ENCODE measurements at places on chromosomes 3 and 15.

DNA sequence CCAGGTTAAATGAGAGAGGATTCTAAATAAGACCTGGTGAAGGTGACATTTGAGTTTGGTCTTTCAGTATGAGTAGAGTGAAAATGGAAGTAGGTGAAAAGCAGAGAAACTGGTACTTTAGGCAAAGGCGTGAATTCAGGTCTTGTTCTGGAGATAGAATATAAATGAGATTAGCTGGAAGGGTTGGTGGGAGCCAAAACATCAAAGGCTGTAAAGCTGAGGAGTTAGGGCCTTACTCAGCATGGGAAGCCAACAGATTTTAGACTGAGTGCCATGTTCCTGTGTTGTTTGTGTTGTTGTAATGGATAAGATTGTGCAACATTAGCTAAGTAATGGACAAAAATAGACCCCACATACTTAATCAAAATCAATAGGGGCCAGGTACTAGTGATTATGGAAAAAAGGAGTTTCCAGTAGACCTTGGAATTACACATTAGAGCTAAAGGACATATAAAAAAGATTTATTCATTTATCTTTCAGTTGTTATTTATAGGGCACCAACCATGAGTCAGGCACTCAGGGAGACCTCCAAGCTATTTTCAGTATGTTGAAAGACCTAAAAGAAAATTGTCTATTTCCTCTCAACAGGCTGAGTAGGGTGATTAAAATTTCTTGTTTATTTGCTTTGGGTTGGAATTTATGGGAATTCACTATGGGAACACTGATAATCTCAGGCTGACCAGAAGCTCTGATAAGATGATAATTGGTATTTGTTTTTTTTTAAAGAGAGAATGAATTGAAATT lies 20.8 kb downstream of the ARL14 start:
- DNase-seq: no peak

- DNase-seq: no peak
These were observed 39.1 kb upstream of the LRTM1 start for GRCh38 chr3:54966979-54967378.

- no peak for DNase-seq
These were observed 34.6 kb downstream of the MUC20 start for GRCh38 chr3:195755391-195755790.

- peak; percentile 10 for DNase-seq
These were observed at the start of gene PLD1 for GRCh38 chr3:171809861-171810628. Gene PLD1, minus strand, starts transcription at chr3:171810483. Its CDS starts 72,432 bp downstream, at chr3:171738051.

DNA sequence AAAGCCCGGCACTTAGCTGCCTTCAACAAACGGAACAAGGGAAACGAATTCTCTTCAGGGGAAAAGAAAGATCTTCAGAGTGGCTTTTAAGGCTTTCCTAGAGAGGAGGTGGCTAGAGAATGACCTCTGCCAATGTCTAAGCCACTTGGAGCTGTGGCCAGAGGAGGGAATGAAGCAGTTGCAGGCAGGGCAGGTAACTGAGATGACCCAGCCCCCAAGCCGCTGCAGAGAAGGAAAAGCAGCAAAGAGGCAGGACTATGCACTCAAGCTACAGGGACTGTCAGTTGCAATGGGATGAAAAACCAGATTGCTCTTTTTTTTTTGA lies 113.5 kb downstream of the SEC22A start:
- DNase-seq: no peak

GRCh38 chr3:4741404-4742307 lies 237.6 kb upstream of the BHLHE40 start:
- no peak for DNase-seq

GRCh38 chr3:132623646-132624045 lies 26.6 kb downstream of the ACKR4 start:
- DNase-seq: no peak

DNA sequence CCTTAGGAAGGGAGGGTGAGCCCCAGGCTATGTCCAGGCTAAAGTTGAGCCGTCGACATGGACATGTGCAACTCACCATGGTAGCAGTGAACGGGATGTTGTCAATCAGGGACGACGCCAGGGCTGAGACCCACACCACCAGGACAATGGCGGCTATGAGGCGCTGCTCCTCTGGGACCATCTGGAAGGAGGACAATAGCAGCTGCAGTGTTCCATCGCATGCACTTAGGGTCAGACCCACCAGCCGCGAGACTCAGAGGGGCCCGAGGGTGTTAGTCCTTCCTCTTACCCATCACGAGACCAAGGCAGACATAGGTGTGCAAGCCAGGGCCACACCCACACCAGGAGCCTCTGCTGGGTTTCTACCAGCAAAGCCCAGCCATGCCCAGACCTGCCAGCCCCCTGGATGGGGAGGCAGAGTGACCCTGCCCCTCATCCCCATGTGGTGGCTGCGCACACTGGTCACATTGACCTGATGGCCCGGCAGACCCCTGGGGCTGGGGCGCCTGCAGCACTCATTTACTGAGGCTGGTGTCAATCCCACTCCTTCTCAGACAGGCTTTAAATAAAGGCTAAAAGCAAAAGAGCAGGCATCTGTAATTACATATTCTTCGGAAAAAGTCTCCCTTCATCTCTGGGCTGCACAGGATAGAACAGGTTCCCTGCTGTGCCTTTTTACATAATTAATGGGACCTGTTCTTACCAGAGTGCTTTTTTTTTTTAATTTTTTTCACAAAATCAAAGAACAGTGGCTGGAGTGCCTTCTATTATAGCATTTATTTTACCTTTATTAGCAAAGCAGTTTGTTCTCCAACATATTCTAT lies 227.8 kb downstream of the OCA2 start:
- no peak for DNase-seq

DNA sequence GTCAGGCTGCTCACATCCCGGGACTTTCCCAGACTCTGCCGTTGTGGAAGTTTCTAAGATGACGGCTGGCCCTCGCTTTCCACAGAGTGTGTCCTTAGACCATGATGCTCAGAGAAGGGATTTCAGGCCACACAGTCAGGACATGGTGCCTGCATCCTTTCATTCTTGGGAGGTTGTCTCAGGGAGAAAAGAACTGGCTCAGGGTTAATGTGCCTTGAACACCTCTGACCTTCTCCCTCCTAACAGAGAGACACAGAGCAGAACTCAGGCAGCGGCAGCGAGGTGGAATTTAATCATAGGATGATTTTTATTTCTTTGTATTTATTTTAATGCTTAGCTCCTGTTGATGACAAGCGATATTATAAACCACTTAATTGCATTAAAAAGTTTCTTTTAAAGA lies 96.9 kb upstream of the ATP2B2 start:
- DNase-seq: no peak

- no peak for DNase-seq
These were observed 71.1 kb upstream of the IMPG2 start for GRCh38 chr3:101391413-101391950.

DNA sequence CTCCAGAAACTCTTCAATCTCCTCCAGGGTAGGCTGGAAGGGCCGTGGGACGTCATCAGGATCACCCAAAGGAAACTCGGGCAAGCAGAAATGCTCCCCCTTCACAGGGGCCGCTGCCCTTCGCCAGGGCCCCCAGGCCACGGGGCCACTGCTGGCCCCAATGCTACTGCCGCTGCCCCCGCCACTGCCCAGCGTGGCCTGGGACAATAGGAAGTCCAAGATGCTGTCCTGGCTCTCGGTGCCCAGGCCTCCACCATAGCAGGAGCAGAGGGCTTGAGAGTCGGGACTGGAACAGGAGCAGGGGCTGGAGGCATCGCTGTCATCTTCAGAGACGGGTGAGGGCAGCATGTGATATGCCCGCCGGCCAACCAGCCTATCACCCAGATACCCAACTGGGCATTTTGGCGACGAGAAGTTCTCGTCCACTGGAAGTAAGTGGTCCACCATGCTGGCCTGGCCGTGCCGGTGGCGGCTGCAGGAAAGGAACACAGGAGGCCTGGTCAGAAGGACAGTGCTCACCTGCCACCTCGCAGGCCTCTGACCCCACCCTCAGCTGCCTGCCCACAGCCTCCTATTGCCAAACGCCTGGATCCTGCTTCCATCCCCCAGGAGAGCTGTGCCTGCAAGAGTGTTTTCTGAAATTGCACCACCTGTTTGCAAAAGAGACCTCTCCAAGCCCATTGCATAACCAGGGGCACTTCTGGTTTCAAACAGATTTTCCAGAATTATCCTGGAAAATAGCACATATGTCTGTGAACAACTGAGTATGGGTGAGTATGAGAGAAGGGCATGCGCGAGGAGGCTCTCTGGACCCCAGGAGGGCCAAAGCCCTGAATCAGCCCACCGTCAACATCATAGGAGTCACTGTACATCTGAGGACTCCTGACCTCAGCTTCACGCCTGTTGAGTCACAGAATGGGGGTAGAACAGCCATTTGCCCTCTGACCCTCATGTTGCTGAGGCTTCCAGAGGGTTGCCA lies 4.4 kb downstream of the KLF15 start:
- no peak for DNase-seq

DNA sequence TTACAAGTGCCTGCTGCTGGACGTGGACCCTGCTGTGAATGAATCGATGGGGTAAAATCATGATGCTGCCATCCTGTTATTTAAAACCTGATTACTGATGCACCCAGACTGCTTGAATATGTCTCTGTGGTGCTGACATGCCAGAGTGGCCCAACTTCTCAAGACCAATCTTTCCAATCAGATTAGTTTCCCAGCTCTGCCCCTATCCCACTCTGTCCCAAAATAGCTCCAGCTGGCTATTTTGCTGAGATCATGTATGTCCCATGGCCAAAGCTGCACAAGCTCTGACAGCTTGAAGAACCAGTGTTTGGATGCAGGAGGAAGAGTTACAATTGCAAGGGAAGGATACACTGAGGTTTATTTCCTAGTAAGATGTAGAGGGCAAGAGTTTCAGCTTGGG lies 153.6 kb downstream of the TMEM108 start:
- DNase-seq: no peak

DNA sequence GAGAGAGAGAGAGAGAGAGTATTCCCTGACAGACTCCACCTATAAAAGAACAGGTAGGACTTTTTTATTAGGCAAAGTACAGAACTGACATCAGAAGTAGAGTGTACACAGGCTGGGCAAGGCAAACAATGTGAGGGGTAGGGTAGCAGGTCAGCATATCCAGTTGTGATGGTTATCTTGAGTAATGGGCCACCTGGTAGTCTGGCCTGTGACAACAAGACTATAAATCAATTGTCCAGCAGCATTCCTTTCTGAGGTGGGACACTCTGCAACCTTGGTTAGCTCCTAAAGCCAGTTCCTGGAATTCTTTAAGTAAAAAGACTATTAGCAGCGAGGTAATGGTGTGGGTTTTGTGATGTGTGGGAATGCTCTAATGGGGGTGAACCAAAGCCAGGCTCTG lies 14.9 kb upstream of the TMCC1 start:
- DNase-seq: no peak

GRCh38 chr3:102484-102883 lies 94.1 kb upstream of the CHL1 start:
- DNase-seq: no peak

GRCh38 chr3:100709842-100710260 lies 557 bp downstream of the TFG start:
- DNase-seq: peak; percentile 10

GRCh38 chr15:59694779-59695178 lies 5.7 kb upstream of the BNIP2 start:
- DNase-seq: no peak

GRCh38 chr15:49901321-49901720 lies 217.7 kb downstream of the ATP8B4 start:
- no peak for DNase-seq

DNA sequence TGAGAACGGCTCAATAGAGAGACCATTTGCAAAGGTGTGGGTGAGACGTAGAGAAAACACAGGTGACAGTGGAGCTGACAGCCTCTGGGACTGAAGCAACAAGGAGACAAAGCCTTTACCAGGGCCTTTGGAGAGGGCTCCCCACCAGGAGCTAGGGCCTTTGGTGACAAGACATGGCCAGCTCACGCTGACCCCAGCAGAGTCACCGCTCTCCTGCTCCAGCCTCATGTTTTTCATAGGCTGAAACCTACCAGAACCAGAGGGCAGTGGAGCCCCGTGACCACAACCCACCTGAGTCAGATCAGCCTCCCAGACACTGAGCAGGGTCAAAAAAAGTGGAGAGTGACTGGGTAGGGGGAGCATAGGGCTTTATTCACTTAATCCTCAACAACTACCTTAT lies 214.7 kb downstream of the SHQ1 start:
- DNase-seq: no peak

DNA sequence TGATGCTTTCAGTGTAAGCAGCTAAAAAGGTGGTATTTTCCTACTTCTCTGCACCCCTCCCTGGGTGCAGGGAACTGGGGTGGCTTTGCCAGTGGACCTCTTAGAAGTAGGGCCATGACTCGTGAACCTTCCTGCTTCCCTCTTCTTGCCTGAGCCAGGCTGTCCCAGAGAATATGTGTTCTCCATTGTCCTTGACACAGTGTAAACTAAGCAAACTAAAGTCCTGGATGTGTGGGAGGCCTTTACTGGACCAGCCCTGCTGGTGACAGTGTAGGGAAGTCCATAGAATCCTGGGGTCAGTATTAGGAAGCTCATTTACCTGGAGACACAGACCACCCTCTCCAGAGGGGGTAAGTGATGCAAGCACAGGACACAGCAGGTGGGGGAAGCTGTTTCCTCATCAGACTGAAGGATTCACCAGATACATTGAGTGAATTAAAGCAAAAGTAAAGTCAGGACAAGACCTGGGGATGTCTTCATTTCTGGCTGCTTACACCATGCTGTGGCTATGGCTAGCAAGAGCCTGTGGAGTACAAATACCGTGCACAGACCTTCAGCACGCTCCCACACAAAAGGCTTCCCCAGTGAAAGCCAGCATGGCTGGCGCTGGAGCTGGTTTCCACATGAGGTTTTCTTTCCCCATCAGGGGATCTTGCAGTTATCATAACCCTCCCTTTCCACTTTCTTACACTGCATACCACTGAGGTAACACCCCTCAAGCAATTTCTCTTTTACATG lies 64.8 kb upstream of the LPP start:
- no peak for DNase-seq

GRCh38 chr3:157174290-157174648 lies 14.3 kb upstream of the CCNL1 start:
- DNase-seq: no peak

DNA sequence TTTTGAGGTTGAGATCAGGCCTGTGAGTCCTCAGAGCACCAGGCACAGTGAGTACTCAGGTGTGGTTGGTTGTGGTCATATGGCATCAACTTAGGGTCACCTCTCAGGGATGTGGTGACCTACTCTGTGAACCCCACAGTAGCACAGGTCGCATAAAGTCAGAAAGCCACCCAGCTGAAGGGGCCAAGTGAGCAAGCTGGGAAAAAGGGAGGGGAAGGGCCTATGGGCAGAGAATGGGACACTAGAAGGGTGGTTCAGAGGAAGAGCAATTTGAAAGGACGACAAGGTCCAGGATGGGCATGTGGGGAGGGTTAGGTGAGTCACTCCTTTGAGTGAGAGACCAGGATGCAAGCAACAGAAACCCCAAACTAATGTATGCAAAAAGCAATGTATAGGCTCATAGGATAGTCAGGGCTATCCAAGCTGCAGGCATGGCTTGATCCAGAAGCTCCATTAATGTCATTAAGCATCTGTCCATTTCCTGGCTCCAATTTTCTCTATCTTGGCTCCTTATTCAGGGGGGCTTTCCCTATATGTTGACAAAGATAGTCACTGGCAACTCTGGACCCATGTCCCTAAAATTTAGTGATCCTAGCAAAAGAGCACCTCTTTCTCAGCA lies 33.5 kb downstream of the HMCES start:
- DNase-seq: no peak

All from effector memory CD4-positive, alpha-beta T cell (primary cell).